CD4-positive, alpha-beta T cell treated with Interleukin-10 for 1 hour (primary cell): ENCODE measurements at places on chromosomes 7 and 10.
A peak's percentile ranks its signal among the peaks of the same experiment; 100 is the strongest.

DNA sequence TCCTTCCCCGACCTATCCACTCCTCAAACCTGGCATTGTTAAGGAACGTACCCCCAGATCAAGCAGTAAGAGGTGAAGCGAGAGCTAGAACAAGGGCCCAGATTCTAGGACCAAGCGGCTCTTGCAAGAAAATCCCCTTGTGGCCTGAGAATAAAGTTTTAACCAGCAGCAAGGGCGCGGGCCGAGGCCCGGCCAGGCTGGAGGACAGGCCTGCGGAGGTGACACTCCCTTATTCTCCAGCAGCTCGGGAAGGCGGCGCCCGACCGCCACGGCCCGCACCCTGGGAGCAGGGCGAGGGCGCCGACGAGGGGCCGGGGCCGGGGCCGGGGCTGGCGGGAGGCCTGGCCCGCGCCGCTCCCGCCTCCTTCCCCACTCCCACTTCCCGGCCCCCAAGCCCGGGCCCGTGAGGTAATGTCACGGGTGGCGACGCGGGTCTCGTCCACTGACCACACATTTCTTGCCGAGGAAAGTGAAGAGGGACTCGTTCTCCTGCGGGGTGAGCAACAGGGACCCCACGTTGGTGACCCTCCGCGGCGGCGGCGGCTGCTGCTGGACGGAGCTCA is 551 bp downstream of the WASL start:
- peak; percentile 34 for DNase-seq

- no peak for DNase-seq
Observed at GRCh38 chr7:30634193-30634626, 39.5 kb downstream of the GARS1 start.

GRCh38 chr10:52106899-52107298 is 207.2 kb upstream of the DKK1 start:
- no peak for DNase-seq

DNA sequence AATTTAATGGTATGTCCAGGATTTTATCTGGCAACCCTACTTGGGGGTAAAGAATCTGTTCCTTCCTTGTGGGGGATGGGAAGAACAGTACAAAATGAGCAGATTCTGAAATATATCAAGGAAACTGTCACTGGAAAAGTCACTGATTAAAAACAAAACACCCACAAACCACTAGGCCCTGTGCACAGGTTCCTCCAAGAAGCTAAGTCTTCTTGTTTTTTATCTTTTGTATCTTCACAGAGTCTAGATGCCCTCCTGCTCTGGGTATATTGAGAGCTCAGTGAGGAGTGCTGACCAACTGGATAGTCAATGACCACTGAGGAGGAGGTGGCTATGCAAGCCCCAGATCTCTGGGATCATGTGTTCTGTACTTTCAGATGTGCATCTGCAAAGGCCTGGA is 86.8 kb upstream of the ANKRD1 start:
- DNase-seq: no peak

DNA sequence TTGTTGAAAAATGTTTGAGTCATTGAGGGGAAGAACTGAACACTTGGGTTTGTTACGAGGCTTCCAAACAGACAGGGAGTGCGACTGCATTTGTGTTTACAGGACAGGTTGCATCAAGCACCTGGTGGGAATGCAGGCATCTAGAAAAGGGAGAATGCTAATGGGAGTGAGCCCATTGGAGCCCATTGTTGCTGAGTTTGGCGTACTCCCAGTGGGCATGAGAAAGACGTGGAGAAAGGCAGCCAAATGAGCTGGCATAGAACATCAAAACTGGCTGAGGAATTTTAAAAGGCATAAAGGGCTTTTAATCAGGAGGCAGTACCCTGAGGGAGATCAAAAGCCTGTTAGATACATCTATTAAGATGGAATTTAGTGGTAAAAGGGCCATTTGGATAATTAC is 171.6 kb upstream of the NPSR1 start:
- no peak for DNase-seq

GRCh38 chr7:16801111-16801542 is 3.7 kb downstream of the AGR2 start:
- DNase-seq: no peak

DNA sequence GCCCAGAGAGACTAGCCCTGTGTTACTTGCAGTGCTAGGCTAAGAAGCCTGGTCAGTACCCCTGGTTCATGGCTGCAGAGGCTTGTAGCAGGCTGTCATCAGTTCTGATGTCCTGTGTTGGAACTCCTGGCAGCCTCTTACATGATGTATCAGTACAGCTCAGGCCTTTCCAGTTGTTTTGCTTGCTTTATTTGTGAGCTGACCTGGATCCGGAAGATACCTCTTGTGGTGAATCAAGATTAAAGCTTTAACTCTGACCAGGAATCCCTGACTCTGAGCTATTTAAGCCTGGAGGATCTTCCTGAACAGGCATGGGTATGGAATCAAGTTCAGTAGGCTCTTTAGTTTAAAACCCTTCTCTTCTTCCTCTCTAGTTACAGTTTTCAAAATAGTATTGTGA is 4.4 kb downstream of the STARD3NL start:
- DNase-seq: no peak

GRCh38 chr10:13648425-13648824 is 61.7 kb downstream of the PRPF18 start:
- DNase-seq: no peak

- DNase-seq: peak; percentile 75
Observed at GRCh38 chr10:114526126-114526503, 121.8 kb upstream of the AFAP1L2 start.

DNA sequence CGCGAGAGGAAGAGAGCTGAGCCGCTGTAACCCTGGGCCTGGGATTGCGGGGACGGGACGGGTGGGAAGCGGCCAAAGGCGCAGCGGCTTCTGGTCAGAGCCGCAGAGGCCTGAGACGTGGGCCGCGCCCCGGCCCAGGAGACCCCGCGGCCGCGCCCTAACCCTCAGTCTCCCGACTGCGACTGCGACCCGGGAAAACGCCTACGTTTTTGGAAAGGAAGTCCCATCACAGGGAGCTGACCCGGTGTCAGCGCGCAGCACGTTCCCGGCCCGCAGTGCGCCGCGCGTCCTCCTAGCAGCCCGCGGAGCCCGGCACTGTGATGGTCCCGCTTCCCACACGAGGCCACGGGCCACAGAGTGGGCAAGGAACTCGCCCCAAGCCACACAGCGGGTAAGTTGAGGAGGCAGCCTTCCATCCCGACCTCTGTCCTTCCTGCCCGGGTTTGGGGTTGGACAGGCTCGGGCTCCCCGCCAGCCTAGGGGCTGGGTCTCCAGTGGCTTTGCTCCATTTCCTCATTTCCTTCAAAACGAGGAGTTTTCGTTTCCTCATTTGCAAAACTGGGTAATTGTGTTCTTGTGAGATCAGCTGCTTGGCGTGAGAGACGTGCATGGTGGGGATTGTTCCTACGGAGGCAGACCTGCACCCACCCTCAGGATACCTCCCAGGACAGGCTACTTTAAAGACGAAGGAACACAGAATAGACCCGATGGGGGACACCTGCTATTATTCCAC is 1.2 kb downstream of the GPNMB start:
- no peak for DNase-seq

GRCh38 chr7:51356849-51357516 is 40.4 kb upstream of the COBL start:
- no peak for DNase-seq

DNA sequence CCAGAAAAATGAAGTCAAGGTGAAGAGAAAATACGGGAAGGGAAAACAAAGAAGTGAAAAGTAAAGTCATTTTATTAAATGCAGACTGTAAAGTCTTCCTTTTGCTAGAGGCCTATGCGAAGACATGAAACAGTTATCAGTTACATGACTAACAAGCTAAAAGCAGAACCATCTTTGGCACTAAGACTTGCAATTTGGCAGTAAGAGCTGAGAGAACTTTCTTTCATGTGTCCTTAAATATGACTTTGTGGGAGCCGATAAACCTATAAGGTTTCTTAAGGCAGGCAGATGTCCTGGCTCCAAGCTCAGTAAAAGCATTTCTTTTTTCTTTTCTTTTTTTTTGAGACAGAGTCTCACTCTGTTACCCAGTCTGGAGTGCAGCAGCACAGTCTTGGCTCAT is 10.4 kb downstream of the ANLN start:
- no peak for DNase-seq

- DNase-seq: no peak
Observed at GRCh38 chr10:30043476-30044270, 15.7 kb downstream of the JCAD start.

DNA sequence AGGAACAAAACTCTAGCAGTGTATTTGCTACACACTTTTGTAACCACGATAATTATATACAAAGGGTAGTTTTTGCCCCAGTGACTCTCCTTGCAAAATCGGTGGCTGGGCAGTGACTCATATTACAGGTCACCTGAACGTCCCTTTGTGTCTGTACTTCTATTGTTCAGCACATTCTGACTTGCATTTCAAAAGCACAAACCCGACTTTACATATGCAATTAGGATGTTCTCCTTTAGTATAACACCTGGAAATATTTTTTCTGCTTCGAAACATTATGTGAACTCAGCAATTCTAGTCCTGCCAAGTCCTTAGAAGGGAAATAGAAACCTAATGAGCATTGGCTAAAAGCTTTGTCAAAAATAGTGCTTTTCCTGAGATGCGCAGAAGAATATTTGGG is 6.0 kb downstream of the PRR15 start:
- no peak for DNase-seq

GRCh38 chr7:95929710-95930280 is 157.4 kb downstream of the DYNC1I1 start:
- DNase-seq: no peak

DNA sequence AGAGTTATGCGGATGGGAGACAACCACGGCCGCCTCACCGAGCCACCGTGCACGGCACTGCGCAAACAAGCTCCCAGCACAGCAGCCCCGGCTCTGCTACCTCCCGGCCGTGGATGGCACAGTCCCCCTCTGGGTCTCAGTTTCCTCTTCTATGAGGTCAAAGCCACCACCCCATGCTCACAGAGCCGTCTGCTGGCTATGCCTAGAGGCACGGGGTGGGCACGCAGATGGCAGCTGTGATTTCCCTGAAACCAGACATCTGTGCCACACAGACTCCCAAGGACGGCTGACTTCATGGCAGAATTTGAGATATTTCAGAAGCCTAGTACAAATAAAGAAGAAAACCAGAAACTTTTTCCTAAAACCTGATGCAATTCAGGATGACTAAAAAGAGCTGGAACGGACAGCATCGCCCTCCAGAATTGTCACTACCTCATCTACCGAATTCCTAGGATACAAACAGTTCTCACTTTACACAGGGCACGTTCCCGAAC is 73.2 kb downstream of the AMZ1 start:
- DNase-seq: no peak

DNA sequence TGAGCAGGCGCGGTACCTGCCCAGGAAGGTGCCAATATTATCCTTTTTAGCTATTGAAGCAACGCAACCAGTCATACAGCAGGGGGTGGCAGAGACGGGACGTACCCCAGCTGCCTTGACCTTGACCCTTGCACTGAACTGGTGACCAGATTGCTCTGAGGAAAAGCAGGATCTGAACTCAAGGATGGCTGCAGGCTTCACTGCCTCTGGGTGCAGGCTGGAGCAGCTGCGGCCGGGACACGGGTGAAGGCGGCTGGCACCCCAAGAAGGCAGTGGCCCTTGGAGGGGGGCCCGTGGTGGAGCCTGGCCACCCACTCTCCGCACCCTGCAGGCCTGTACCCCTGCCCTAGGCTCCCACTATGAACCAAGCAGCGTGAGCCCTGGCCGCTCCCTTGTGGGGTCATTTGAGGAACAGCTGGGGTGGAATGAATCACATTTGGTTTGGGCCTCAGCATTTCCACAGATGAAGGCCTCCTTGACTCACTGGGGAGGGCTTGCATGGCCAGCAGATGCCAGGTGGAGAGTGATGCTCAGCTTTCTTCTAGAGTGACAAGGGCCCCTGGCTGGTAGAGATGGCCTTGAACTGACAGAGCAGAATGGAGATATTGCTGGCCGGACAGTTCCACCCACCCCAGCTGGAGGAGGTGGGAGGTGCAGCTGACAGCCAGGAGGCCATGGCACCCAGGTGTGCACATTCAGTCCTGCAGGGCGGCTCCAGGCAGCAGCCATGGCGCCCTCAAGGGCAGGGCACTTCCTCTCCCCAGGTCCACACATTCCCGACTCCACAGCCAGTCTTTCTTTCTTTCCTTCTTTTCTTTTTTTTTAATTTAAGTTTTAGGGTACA is 218.7 kb downstream of the WDR37 start:
- no peak for DNase-seq

GRCh38 chr7:45402480-45403218 is 171.5 kb upstream of the ADCY1 start:
- DNase-seq: no peak

- no peak for DNase-seq
Observed at GRCh38 chr10:119494236-119495020, 48.1 kb downstream of the RGS10 start.

DNA sequence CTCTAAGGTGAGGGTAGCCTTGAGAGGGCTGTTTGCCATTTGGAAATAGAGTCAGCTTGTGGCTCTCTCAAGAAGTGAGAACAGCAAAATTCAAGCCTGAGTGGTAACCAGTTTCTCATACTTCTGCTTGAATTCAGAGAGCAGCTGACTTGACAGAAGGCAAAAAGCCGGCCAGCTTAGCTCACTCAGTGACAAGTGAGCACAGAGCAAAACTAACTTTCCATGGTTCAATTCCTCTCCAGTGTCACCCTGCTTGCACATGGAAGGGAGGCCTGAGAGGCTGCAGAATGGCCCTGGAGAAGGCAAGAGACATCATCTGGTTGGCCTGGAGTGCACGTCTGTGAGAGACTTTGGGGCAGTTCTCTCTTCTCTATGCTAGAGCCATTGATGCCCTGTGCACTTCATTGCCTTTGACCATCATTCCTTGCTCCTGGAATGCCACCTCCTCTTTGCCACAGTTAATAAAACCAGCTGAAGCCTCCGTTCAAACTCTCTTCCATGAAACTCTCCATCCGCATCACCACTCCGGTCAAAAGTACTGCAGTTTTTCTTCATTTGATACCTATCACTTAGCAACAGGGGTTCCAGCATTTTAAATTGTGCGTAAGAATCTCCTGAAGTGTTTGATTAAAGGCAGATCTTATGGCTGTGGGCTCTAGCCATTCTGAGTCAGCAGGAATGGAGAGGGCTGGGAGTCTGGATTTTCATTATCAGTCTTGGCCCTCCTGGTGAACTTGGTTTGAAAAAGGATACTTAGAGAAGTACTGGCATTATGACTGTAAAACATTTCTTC is 69.8 kb upstream of the PIK3CG start:
- DNase-seq: no peak

DNA sequence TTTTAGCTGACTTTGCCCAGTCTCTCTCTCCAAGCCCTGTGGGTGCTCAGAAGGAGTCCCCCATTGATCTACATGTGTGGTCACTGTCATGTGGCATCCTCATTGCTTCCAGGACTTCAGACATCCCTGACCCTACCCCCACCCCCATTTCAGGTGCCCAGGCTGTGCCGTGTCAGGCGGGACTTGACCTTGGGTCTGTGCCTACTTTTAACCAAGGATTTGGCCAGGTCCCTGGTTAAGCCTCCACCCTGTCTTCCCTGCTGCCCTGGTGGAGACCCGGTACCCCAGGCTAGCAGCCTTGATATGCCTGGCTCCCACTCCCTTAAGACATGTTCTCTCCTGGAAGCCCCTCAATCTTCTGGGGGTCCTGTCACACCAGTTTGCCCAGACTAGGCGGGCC is 31.3 kb downstream of the PRF1 start:
- DNase-seq: no peak
